ENCODE measurements at places on chromosomes 3 and 15.

DNA sequence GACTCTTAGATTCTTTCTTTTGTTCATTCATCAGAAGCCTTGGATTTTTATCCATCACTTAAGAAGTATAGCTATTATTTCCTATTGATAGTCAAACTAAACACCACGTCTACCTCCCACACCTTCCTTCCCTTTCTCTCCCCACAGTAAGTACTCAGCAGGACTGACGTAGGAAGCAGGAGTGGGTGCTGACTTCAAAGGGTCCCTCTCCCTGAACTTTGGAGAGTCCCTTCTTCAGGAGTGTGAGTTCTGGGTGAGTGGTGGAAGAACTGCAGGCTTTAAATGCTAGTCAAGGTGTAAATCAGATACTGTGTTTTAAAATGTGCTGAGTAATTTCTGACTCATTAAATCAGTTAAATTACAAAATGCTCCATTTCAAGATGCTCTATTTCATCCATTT, 126.5 kb upstream of the BFSP2 start:
- no peak for DNase-seq

DNA sequence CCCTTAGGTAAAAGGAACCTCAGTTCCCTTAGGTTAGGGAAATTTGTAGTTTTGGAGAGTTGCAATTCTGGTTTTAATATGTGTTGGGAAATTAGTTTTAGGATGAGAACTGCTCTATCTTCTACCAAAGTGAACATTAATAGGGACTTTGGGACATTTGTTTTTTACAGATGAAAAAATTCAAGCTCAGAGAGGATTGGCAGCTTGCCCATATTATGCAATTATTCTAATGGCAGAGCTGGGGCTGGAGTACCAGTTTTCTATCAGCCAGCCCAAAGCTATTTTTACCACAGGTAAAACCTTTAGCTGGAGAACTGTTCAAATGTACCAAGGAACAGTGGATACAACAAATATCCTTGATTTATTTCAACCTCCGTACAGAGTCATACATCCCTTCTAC, 127.0 kb downstream of the CPNE4 start:
- DNase-seq, result no peak

- no peak for DNase-seq
These were observed 180.7 kb upstream of the PDZRN3 start for GRCh38 chr3:73805435-73805834.

GRCh38 chr15:86634992-86635638, 555.4 kb downstream of the AGBL1 start:
- no peak for DNase-seq

- no peak for DNase-seq
These were observed 440.5 kb downstream of the NTRK3 start for GRCh38 chr15:87816016-87816415.

GRCh38 chr3:53803816-53804695, 42.2 kb downstream of the CHDH start:
- DNase-seq, result no peak

DNA sequence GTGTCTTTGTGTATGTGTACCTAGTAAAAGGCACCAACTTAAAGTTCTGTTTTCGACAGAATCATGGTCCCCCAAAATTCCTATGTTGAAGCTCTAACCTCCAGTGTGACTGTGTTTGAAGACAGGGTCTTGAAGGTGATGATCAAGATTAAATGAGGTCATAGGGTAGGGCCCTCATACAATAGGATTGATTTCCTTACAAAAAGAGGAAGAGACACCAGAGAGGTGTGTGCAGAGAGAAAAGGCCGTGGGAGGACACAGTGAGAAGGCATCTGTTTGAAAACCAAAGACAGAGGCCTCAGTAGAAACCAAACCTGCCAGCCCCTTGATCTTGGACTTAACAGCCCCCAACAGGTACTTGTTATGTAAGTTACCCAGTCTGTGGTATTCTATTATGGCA, 52.0 kb upstream of the CORO2B start:
- no peak for DNase-seq

DNA sequence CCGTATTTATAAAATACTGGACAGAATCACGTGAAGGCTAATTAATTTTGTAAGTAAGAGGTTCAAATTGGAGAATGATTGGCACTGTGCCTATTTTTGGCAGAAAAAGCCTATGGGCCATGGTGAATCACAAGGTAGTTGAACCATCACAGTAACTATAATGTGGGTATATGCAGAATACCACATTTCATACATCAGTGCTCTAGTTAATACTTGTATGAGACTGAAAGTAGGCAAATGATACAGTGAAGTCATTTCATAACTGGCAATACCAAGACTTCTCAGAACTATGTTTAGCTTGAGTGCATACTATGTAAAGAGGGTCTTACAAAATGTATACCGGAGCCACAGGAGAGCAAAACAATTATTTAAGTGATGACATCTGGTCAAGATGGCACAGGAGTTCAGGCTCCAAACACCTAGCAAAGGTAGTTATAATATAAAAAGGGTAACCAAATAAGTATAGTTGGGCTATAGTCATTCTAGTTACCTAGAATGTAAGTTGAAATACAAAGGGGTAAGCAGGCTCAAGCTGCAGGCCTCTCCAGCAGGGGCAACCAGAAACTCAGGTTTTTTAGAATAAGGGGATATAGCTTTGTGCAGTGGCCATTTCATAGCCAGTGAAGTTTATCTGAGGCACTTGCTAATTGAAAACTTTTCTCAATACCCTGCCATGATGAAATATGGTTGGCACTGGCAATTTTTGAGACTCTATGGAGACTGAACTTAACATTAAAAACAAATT, 19.1 kb downstream of the GPR160 start:
- DNase-seq, result no peak

DNA sequence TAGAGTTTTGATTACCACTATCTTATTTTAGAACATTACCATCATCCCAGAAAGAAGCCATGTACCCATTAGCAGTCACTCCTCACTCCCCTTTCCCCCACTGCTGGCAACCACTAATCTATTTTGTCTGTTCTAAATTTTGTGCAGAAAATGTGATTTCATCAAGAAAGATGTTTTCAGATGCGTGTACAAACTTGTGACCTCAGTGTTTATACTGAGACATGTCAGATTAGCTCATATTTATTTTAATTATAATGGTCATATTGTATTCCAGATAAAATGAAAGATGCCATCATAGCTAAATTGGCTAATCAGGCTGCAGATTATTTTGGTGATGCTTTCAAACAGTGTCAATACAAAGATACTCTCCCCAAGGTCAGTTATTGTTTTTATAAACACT, 27.8 kb downstream of the PDCD6IP start:
- DNase-seq, result no peak

DNA sequence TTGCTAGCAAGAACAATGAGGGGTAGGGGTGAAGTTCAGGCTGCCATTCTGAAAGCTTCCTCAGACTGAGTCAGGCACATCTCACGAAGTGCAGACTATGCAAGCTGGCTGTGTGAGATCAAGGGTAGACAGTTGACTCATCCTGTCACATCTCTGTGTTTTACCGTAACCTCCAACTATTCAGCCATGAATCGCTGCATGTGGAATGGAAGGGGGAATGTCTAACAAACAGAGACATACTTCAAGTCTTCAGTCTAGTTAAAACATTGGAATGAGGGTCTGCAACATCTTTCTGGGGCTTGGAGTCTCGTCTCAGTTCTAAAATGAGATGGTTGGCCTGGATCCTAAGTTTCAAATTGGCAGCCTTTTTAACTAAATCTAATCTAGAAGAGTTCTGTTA, 25.9 kb downstream of the AGTR1 start:
- no peak for DNase-seq

DNA sequence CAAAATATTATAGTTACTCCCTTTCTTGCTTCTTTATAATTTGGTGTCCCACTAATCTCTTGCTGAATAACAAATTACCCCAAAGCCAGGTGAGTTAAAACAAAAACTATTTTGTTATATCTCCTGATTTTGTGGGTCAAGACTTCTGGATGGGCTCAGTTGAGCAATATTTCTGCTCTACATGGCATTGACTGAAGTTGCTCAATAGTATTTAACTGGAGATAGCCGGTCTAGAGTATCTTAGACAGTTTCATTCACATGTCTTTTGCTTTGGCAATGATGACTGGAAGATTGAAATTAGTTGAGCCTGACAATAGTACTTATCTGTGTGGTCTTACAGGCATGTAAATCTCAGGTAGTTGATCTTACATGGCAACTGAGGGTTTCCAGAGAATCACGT, 51.0 kb upstream of the TP63 start:
- DNase-seq, result no peak

- no peak for DNase-seq
These were observed 72.1 kb upstream of the TPRG1 start for GRCh38 chr3:189099505-189100290.

DNA sequence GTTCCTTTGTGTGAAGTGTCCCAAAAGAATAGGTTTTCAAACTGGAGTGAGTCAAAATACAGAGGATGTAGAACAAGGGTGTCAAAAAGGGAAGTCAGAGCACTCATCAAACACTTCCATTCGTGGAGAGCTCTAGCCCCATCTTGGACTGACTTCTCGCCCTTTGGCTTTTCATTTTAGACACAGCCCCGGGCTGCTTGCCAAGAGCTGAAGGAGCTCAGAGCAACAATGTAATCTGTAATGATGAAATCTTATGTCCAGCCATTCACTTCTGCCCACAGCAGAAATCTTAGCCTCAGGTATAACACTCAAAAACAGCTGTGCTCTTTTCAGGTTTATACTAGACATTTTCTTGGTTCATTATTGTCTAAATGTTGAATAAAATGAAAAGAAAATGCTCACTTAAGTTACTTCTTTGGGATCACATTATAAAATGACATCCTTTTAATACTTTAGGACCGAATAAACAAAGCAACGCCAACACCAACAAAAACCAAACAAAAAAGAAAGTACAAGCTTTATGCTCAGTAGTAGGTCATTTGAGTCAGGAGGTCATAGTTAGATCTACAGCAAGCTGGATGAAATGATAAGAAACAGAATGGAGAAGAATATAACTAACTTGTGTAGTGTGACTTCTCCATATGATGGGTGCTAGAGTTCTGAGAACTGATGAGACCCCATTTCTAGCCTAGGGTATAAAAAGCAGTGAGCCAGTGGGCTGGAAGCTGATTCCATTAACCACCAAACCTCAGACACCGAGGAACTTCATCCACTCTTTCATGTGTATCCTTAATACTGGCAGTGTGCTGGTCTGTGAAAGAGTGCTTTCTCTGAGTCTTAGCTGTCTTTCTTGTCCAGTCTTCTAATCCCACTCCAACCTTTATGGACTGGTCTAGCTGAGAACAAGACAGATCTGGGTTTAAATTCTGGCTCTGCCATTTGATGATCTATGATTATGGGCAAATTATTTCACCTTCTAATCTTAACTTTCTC, 131.8 kb upstream of the SLC7A14 start:
- no peak for DNase-seq

DNA sequence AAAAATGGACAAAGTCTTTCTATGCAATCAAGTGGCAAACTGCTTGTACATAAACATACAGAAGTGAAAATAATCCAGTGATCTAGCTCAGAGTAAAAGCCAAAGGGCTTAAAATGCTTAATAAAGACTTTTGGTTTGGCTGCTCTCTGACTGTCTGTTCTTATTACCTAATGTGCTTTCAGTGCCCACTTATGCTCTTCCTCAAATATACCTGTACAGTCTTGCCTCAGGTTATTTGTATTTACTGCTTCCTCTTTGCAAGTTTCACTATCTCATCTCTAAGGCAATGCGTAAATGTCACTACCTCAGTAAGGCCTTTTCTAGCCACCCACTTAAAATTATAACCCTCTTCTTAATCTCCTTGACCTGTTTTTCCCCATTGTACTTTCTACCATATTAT, 171.8 kb downstream of the EPHA6 start:
- DNase-seq, result no peak

GRCh38 chr3:46433841-46434240, 26.8 kb downstream of the CCRL2 start:
- DNase-seq, result no peak

- no peak for DNase-seq
These were observed at the start of gene SLC6A20 for GRCh38 chr3:45795882-45796765. SLC6A20 (minus strand) TSS chr3:45796536; CDS start chr3:45796419, 117 bp downstream.

- no peak for DNase-seq
These were observed 9.9 kb downstream of the ITPR1 start for GRCh38 chr3:4503050-4503449.

GRCh38 chr15:69751566-69751965, 298.9 kb downstream of the RPLP1 start:
- DNase-seq, result no peak

DNA sequence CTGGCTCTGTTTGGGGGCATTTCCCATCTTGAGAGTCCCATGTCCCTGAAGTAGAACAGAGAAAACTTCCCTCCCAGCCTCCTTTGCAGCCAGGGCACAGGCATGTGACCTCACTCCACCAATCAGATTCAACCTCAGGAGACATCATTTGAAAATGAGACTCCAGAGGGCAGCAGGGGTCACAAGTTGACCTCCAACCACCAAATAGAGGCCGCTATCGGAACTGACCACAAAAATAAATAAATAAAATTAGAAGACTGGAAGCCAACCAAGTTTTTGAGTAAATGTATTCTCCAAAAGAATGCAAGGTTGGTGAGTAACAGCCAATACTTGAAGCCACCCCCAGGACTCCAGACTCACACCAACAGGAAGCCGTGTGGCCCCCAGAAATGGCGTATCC, 106.5 kb downstream of the CHSY1 start:
- DNase-seq, result no peak

DNA sequence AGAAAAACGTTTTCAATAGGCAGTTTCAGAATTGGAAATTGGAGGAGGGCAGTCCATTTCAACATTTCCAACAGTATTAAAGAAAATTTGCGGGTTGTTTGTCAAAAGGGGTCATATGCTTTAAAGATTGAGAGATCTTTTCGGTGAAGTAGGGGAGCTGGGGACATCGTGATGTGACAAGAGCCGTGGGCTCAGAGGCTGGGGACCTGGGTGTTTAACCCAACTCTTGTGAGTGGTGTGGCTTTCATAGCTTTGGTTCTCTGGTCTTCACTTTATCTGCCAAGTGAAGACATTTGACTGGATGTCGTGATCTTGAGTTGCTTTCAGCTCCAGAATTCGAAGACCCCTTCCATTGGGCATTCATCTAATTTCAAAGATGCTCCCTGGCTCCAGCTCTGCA, 133.2 kb downstream of the PGPEP1L start:
- no peak for DNase-seq

DNA sequence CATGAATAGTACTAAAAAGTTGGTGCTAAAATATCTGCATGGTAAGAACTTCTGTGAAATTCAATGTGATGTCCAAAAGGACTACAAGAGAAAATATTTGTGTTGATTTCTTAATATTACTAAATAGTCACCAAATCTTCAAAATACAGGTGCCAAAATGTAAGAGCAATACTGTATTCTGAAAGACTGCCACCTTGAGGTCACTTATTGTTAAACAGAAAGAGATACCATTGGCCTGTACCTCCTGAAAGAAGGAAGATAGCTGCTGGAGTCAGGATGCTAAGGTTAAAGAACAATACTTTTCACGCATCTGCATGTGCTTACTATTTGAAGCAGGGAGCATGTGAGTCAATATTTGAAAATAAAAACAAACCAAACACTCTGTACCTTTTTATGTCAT, 72.0 kb upstream of the LSAMP start:
- no peak for DNase-seq

DNA sequence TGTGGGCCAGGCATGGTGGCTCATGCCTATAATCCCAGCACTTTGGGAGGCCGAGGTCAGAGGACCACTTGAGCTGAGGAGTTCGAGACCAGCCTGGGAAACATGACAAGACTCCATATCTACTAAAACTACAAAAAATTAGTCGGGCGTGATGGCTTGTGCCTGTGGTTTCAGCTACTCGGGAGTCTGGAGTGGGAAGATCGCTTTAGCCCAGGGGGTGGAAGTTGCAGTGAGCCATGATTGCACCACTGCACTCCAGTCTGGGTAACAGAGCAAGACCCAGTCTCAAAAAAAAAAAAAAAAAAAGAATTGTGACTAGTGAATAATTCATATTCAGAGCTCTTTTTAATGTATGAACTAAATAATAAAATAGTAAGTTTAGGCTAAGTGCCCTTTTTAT, 87.8 kb upstream of the TSEN2 start:
- DNase-seq, result no peak

GRCh38 chr3:114307222-114307830, 13.5 kb downstream of the TIGIT start:
- no peak for DNase-seq

Data from anterior cingulate cortex (tissue), 58 donors.